Activated T-helper 2 cell treated with anti-CD3 and anti-CD28 coated beads, Interferon-gamma antibody, Interleukin-2, Interleukin-4, amounts not matched to agents 10 μg/mL and 5 μg/mL and 100 μg/mL, durations not matched to agents 14 hours and 24 hours and 36 hours (primary cell): ENCODE measurements at places on chromosomes 2 and 18.

DNA sequence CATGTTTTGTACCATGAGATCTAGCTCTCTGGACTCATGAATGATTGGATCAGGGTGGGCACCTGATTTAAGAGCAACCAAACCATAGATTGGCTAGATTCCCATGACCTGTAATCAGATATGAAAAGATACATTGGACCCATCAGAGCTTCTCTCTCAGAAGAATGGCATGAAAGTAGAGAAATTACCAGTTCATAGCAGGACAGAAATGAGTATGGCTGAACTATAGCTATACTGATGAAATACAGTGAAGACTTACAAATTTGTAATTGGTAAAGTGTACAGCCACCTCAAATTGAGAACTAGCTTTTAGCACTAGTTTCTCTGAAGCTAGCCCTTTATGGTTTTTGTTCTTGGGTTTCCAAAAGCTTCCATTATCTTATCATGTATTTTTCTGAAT lies 19.0 kb upstream of the EML4 start:
- no peak for DNase-seq

DNA sequence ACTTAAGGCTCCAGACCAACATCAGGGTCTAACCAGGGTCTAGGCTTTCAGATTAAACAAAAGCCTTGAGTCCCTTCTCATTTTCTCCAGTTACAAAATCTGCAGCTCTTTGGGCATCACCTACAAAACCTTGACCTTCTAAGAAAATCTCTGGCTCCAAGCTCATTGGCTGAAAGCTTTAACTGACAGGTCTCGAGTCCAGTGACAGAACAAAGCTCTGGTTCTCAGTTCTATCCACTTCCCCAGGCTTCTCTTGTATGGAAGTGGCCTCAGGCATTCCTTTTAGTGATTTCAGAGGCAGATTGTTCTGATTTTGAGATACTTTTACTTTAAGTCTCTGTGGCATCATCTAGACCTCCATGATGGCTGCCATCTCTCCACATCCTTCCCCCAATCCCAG lies 11.3 kb downstream of the SIX2 start:
- no peak for DNase-seq

- DNase-seq: no peak
Observed at GRCh38 chr2:63218800-63219526, 168.3 kb downstream of the OTX1 start.

DNA sequence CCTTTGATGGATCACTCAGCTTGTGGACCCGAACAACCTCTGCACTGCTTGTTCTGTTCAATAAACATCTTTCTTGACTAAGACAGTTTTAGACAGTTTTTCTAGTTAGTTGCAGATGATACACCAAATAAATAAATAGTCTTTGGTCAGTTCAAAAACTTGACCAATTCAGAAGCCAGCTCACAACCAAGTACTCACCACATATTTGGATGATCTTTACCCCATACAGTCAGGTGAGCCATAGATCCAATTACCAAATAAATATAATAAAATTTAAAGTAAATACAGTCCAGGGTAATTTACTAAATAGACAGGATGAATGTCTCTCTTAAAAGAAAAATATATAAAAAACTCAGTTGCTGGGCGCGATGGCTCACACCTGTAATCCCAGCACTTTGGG lies 18.2 kb downstream of the SCN3A start:
- DNase-seq: no peak
